ENCODE measurements at places on chromosomes 1 and 21.

GRCh38 chr1:24420547-24420946 is 4.9 kb downstream of the NIPAL3 start:
- DNase-seq = no peak

DNA sequence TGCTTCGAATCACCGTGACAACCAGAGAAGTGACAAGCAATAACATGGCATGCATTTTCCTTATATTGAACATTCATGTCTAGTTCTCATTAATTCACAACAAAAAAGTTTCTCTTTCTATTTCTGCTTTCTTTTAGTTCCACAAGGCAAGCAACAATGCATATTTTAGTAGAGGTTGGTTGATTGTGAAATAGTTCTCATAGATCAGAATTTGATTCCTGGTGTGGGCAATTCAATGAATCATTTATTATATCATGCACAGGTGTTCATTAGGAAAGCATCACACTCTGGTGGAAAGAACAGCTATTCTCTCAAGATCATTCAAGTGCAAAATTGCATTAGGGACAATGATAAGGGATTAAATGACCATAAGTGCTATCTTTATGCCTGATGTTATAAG is 980.9 kb downstream of the BRINP3 start:
- DNase-seq = no peak

- peak; percentile 31 for DNase-seq
Measured at GRCh38 chr1:149917571-149918144, at the start of gene SV2A. SV2A (minus strand) TSS chr1:149917844; CDS start chr1:149913840, 4,004 bp downstream.

DNA sequence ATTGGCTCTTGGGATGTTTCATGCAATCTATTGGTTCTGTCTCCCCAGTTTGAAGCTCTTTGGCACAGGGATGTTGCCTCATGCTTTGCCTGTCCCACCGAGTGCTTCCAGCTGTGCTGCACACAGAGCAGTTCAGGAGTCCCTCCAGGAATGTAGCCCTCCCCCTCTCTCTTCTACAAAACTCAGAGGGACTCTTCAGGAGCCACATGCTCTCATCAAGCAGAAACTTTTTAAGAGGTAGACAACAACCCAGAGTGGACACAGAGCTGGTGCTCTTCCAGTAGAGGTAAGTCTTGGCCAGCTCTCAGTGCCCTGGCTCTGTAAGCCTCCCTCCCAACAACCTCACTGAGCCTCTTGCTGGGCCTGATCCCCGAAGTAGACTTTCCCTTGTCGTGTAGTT is 11.6 kb upstream of the ZNF697 start:
- no peak for DNase-seq

GRCh38 chr1:9890224-9890731 is 19.8 kb downstream of the CTNNBIP1 start:
- no peak for DNase-seq

- no peak for DNase-seq
Measured at GRCh38 chr1:21366288-21366687, 73.6 kb upstream of the NBPF3 start.

- DNase-seq = no peak
Measured at GRCh38 chr21:41451753-41452676, 26.0 kb downstream of the MX1 start.

DNA sequence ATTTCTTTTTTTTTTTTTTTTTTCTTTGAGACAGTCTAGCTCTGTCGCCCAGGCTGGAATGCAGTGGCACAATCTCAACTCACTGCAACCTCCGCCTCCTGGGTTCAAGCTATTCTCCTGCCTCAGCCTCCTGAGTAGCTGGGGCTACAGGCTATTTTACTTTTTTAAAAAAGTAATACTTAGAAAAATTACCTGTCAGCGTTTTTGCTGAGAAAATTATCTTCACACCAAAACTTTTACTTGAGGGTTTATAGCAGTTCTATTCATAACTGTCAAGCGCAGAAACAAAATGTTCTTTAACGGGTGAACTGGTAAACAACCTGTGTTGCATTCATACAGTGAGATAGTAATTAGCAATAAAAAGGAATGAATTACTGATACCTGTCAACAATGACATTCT is 1.5 kb upstream of the SLC25A24 start:
- DNase-seq = no peak

GRCh38 chr1:1225238-1225845 is 6.5 kb downstream of the SDF4 start:
- no peak for DNase-seq

DNA sequence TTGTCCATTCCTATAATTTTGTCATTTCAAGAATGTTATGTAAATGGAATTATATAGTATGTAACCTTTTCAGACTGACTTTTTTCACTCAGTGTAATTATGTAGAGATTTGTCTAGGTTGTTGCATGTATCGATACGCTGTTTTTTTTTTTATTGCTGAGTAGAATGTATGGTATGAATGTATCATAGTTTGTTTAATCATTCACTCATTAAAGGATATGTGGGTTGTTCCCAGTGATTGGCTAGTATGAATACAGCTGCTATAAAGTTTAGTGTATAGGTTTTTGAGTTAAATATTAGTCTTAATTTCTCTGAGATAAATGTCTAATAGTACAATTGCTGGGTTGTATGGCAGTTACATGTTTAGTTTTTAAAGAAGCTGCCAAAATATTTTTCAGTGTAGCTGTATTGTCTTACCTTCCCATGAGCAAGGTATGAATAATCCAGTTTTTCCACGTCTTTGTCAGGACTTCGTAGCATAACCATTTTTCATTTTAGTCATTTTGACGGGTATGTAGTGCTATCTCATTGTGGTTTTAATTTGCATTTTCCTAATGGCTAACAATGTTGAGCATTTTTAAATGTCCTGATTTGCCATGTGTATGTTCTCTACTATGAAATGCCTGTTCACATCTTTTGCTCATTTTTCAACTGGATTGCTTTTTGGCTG is 22.4 kb downstream of the CASQ2 start:
- DNase-seq = no peak

DNA sequence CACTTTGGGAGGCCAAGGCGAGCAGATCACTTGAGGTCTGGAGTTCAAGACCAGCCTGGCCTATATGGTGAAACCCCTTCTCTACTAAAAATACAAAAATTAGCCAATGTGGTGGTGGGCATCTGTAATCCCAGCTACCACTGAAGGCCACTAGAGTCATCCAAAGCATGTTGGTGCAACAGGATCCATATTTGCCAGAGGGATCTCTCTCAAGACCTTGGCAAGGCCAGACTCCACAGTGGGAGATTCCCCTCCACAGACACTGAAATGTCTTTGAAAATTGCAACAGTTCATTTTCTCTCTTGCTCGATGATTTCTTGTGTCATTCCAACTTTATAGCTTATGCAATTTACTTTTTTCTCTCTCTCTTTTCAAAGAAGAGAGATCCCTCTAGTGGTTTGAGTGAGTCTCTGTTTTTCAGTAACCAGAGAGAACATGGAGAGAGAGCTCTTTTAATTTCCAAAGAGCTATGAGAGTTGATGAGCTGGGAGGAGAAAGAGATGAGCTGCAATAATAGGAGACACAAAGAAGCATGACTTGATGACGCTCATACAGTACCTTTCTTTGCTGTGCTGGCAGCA is 176.8 kb upstream of the USP25 start:
- DNase-seq = no peak

GRCh38 chr1:32150847-32151246 is 28.6 kb upstream of the TXLNA start:
- no peak for DNase-seq

DNA sequence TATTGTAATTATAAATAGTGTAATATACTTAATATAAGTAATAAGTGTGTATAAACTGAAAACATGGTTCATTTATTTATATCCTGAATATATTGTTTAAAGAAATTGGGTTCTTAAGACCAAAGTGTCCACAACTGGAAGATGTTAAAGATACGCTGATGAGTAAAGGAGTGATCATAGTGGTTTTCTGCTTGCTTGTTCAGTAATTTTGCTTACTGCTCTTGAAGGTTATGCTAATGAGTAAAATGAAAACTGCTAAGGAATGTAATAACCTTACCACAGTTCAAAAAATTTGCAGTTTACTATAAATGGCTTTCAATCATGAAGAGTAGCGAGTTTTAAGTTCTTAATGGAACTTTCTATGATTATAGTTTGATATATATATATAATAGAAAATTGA is 22.0 kb downstream of the DONSON start:
- DNase-seq = no peak

DNA sequence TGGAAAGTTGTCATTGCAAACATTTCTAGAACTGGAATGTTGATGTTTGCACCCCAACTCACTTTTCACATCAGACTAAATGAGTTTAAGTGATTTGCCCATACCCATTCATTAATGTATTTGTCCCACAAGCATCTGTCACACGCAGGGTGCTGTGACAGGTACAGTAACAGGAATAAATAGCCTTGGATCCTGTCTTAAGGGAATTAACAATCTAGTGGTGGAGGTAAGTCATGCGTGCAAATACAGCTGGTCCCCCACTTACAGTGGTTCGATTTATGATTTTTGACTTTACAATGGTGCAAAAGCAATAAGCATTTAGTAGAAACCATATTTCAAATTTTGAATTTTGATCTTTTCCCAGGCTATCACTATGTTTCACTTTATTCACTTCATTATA is 17.5 kb upstream of the PRDM2 start:
- DNase-seq = no peak

DNA sequence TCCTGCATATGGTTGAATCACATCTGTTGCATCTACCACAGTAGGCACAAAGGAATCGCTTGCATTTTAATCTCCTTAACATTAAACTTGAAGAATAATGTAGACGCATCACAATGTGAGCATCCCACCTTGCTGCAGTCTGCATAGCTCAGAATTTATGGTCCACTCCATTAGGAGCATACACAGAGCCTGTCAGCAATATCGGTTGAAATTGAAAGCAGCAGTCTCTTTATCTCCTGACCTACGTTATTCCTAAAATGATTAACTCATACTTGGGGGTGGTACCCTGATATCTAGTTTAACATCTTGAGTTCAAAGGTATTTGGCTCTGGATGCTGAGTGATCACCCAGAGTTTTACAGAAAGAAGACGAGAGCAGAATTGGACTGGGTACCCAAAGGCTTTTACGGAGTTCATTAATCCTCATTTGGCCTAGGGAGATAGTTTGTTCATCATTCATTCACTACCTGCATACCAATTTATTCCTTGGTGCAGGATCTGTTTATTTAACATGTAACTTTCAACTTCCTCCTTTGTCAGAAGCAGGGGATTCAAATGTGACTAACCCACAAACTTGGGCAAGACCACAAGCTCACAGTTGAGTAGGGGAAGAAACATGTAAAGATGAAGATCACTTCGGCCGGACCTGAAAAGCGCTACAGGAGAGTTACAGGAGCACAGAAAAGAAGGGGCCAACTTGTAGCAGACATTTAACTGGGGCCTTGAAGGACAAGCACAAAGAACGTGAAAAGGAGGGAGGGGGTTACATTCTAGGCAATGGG is 187.9 kb downstream of the DAB1 start:
- no peak for DNase-seq

DNA sequence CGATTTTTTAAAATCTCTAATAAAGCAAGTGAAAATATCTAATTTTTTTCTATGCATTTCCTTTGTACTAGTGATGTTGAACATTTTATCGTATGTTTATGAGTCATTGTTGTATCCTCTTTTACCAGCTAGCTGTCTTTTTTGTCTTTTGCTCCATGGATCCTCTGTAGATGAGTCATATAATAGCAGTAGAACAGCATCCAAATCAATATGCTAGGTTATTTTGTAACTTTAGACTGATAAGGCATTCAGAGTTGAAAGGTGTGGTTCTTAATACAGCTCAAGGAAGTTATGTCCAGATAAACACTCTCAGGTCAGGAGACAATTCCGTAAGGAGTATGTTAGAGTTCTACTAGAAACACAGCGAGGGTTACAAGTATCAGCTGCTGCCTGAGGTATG is 31.9 kb downstream of the MAP10 start:
- no peak for DNase-seq

DNA sequence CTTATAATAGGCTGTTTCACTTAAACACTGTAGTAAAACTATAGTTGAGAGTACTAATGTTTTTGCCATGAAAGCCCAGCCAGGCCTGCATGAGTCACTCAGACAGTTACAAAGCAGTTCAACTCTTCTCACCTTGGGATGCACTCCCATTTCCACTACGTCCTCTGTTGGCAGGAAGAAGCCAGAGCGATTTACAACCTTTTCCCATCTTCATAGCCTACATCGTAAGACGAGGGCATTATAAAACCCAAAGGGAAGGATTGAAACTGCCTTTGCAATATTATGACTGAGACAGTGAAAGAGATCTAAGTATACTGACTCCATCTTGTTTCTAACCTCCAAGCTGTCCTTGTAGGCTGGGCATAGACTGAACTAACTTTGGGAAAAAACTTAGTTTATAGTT is 71.8 kb upstream of the CSF1 start:
- no peak for DNase-seq

- no peak for DNase-seq
Measured at GRCh38 chr1:234722904-234723720, 113.1 kb upstream of the IRF2BP2 start.

All from T-helper 2 cell (primary cell).